ENCODE measurements at places on chromosomes 1 and 21. TPM values are rescaled to one million over a fixed set of nuclear protein-coding genes. Genes with fewer than 3 reads are reported as not detected.
A peak's percentile ranks its signal among the peaks of the same experiment; 100 is the strongest.

Gene KCNE2
- total RNA-seq: not detected

Gene CFHR3
- 0.39 TPM for total RNA-seq

DNA sequence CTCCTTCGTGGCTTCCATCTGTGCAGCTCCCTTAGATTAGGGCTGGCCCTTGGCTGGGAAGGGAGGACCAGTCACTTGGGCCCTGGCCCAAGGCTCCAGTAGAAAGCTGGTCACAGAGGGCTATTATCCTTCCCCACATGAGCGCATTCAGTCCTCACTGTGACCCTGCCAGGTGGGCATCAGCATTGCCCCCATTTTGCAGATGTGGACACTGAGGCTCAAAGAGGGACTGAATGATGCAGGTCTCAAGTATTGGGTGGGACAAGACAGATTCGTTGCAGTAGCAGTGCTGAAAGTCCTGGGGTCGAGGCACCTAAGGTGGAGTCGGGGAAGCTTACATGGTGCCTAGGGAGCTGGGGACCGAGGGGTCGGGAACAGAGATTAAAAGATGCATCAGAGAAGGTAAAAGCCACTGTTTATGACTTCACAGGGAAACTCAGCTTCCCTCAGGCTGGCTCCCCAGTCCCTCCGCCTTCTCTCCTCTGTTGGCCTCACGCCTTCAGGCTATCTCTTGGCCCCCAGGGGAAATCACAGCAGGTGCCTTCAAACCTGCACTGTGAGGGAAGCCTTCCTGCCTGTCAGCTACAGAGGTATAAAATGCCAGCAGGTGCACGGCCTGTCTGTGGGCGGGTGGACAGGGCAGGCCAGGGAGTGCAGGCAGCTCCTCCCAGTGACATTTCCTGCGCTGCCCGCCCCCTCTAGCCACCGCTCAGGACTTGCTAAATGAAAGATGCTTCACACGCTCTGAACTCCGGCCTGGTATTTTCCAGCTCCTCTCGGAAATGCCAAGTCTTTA, 178.4 kb downstream of the GRIK3 start:
- DNase-seq: no peak

DNA sequence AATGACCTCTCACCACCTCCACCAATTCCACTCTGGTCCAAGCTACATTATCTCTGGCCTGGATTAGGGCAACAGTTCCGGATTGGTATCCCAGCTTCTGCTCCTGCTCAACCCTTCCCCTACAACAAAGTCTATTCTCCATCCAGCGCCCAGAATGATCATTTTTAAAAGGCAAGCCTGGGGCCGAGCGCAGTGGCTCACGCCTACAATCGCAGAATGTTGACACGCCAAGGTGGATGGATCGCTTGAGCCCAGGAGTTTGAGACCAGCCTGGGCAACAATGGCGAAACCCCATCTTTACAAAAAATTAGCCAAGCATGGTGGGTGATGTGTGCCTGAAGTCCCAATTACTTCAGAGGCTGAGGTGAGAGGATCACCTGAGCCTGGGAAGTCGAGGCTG, 2.2 kb downstream of the LYST start:
- no peak for DNase-seq

- no peak for DNase-seq
Measured at GRCh38 chr1:61873581-61873980, 131.3 kb downstream of the PATJ start.

DNA sequence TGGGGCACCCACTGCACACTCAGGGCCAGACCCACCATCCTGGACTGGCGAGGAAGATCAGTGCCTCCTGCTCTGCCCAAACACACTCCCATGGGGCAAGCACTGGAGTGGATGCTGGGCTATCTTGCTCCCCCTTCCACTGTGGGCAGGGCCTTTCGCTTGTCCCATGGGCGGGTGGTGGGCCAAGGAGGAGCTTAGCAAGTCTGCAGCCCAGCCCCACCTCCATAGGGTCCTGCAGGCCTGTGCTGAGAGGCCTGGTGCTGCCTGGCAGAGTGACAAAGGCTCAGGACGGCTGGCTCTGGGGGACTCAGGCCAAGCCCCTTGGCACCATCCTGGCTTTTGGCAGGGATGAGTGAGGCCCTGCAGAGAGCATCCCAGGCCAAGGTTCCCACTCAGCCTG, 89.4 kb downstream of the PTPRU start:
- DNase-seq: no peak

Gene C1orf53
- total RNA-seq: 1.7 TPM

Gene SERPINC1
- not detected for total RNA-seq

DNA sequence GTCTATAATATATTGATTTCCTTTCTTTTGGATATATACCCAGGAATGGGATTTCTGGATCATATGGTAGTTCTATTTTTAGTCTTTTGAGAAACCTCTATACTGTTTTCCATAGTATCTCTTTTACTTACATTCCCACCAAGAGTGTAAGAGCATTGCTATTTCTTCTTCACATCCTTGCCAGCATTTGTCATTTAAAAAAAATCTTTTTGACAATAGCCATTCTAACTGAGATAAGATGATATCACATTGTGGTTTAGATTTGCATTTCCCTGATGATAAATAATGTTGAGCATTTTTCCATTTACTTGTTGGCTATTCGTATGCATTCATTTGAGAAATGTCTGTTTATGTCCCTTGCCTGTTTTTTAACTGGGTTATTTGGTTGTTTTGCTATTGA, 467.4 kb downstream of the COL11A1 start:
- DNase-seq: no peak

DNA sequence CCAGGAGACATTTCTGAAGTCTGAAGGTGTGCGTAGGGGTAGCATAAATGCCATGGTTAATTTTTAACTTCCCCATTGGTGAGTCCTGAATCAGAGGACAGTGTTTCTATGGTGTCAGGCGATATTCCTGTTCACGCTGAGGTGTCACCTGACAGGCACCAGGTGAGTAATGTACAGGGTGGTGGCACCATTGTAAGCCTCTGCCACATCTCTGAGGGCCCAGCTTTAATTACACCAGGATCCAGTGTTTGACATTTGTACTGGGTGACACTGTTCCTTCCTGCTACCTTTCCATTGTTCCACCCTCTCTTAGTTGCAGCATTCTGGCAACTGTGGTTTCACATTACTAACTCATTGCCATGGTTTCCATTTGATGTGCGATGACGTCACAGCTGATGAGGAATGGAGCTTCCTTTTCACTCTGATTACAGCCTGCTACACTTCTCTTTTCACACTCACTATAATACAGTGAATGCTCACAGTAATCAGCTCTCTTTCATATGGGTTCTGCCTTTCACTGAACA, 40.6 kb upstream of the MARK1 start:
- no peak for DNase-seq

DNA sequence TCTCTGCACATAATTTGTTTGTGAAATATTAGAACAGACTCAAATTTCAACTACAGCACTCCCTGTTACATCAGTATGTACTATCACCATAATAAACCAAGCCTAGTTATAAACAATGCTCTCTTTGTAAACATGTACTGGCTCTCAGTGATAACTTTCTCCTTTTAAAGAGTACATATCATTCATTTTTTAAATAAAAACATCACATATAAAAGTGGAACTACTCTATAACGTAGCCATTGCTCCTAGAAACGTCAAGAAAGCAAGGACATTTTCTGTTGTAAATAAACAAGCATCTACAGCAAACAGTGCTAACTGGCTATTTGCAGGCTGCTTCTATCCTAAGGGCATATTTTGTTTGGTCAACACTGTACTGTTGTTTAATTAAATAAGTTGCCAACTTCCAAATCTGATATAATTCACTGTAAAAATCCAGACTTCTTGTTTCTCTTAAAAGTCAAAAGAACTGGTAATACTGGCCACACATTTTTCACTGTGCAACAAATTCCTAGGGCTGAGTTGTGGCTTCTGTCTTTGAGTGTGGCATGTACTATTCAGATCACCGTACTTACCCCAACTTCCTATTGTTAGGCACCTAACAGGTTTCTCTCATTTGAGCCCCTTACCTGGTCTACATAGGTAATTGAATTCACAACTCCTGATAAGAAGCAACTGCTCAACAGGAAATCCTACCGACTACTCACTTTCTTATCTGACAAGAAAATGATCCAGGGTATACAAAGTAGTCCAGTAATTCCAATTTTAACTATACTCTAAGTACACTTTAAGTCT, 111.9 kb downstream of the DENND1B start:
- no peak for DNase-seq

- no peak for DNase-seq
Measured at GRCh38 chr1:59604191-59604590, 210.6 kb upstream of the HOOK1 start.

Gene LCE6A
- not detected for total RNA-seq

DNA sequence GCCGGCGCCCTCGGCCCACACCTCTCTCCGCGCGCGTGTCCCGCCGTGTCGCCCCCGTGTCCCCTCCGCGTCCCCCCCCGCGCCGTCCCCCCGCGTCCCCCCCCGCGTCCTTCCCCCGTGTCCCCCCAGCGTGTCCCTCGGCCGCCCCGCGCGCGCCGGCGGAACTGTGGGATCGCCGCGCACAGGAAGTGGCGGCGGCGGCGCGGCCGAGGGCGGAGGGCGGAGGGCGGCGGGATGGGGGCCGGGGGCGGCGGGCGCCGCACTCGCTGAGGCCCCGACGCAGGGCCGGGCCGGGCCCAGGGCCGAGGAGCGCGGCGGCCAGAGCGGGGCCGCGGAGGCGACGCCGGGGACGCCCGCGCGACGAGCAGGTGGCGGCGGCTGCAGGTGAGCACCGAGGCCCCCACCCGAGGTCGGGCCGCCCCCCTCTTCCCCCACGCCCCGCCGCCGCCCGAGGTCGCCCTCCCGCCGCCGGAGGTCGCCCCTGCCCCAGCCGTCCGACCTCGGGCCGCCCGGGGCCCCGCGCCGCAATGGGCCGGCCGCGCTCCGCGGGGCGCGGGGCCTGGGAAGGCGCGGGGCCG, at the start of gene AGPAT3:
Gene AGPAT3, plus strand, starts transcription at position 262 of the 578 bp plus-strand sequence. CDS start 94,459 bp downstream, outside the sequence.
- no peak for DNase-seq

Gene SPRR1A
- total RNA-seq: not detected

Gene LMX1A
- total RNA-seq: 0.32 TPM

DNA sequence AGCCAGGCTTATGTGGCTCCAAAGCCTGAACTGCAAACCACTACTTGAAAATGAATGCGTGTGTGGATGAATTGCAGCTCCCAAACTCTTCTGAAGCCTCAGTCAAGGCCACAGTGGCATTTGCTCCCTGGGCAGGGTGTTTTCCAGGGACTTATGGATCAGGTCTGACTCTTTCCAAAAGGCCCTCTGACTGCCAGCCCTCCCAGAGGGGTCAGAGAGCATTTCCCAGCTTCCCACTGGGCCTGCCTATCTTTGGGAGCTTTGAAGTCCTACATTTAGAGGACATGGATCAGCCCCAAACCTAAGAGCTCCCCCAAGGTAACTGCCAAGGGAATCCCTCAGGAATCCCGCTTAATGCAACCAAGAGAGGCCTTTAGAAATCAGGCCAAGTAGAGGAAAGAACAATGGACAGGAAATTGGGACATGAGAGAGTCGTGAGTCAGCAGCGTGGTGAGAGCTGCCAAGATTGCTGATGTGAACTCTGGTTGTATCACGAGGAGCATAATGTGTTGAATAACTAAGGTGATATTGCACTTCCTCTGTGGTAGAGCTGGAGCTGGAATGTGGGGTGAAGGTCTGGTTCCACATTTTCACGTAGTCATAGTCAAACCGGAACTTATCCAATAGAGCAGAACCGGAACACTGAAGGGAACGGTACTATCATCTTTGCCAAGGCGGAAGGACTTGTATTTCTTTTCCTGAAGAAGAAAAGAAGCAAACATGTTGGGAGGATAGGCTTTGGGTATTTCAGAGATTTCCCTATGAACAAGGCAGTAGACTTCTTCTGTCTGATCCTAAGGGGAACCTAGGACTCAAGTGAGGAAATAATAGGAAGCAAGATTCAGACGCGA, 99.4 kb upstream of the JUN start:
- no peak for DNase-seq

Gene KCNA3
- total RNA-seq: 0.90 TPM

- no peak for DNase-seq
Measured at GRCh38 chr1:209057901-209058300, 525.6 kb upstream of the CAMK1G start.

DNA sequence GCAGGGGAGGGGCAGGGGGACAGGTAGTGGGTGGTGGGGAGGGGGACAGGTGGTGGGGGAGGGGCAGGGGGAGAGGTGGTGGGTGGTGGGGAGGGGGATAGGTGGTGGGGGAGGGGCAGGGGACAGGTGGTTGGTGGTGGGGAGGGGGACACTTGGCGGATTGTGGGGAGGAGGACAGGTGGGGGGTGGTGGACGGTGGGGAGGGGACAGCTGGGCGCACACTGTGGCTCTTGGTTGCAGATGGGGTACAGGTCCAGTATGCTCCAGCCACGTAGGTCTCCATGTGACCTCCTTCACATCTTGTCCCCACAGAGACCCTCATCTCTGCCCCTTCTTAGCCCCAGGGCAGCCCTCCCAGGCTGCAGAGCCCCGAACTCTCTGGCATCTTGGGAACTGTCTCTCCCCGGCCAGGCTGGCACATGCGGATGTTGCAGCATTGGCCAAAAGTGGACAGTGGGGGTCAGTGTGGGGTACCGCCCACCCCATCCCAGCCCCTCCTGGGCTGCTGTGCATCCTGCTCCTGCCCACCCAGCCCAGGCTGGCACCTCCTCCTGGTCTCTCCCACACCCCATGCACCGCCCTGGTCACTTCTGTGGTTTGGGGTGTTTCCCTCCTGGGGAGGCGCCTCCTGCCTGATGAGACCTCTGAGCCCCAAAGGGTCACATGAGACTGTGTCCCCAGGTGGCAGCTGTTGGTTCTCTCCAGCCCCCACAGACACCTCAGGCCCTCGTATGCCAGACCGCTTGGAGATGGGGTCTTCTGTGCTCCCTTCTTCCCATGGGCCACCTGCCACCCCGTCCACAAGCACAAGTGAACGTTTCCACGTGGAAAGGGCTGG, 7.6 kb upstream of the SLC19A1 start:
- peak; percentile 82 for DNase-seq

Gene TP53BP2
- 26.9 TPM for total RNA-seq

- no peak for DNase-seq
Measured at GRCh38 chr1:193462629-193463320, 276.4 kb upstream of the B3GALT2 start.

Gene KRTAP19-3
- total RNA-seq: not detected

GRCh38 chr1:155553349-155553748, 9.3 kb downstream of the ASH1L start:
- DNase-seq: no peak

Gene FCGR3A
- 117 TPM for total RNA-seq

DNA sequence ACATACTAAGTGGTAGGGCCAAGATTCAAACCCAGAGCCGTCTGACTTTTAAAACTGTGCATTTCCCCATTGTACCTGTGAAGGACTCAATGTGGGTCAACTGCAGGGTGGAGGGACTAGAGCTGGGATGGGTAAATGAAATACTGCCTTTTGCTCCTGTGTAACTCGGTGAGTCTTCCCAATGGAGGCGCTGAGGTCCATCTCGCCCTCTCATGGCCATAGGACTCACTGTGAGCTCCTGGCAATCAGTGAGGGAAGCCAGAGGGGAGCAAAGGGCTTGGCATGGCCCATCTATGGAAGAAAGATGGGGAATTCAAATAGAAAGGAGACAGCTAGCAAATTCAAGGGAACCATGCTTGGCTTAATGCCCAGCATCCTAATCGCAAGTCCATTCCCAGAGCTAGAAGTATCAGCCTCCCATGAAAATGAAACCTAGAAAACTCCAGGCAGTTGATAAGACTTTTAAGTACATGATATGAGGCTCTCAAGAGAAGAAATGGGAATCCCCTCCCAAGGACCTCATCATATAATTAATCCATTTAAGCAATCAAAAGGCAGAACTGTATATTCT, 25.4 kb upstream of the CGN start:
- no peak for DNase-seq
